ENCODE measurements at places on chromosomes 4 and X.

DNA sequence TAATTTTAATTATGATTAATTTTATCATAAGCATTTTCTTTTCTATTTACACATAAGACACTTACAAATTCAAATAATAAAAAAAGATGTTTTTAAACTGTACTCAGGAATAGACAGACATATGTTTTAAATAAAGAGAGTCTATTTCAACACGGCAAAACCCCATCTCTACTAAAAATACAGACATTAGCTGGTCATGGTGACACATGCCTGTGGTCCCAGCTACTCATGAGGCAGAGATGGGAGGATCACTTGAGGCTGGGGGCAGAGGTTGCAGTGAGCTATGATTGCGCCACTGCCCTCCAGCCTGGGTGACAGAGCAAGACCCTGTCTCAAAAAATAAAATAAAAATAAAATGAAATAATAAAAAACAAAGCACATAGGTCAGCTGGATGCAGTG is 14.8 kb downstream of the FAM9B start:
- no peak for DNase-seq

DNA sequence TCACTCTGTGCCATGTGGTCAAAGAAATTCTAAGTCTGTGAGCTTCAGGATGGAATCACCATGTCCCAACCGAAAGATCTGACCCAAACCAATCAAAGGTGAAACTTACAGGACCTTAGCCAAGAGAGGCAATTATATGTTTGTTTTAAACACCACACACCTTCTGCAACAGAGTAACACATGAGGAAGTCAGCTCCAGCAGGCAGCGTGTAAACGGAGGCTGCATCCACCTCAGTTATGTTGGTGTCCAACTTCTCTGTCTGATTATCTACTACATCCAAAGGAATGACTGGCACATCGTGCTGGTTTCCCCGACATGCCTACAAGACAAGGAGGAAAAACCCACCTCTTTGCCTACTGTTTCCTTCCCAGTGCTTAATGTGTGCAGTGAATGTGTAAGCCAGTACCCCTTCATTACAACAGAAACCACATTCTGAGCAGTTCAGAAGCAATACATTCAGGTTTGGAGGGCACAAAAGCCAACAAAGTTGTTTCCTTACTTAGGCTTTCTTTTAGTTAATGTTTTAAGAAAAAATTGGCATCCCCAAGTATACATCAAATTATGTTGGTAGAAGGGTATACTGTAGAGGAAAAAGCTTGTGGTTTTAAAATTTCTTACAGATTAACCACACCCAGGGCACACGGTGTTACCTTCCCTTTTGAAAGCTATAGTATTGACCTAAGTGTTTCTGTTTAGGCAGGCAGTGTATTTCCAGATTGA is 12.4 kb downstream of the CASP6 start:
- no peak for DNase-seq

DNA sequence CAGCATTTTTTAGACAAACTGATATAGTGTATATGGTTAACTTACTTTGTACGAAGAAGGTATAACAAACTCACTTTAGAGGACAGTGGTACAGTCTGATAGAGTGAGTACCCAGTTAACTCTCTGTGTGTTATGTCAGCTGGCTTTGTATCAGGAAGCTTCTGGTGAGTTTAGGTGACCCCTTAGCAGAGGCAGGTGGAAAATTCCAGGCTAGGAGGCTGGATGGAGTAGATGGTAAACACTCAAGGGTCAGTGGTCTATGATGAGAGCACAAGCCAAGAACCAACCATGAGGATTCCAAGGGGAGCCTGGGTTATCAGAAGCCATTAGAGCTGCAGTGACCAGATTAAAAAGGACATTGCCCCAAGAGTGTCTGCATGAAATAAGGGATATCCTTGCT is 227.3 kb upstream of the CENPE start:
- no peak for DNase-seq

- no peak for DNase-seq
Observed at GRCh38 chr4:41067369-41067768, 147.0 kb downstream of the APBB2 start.

DNA sequence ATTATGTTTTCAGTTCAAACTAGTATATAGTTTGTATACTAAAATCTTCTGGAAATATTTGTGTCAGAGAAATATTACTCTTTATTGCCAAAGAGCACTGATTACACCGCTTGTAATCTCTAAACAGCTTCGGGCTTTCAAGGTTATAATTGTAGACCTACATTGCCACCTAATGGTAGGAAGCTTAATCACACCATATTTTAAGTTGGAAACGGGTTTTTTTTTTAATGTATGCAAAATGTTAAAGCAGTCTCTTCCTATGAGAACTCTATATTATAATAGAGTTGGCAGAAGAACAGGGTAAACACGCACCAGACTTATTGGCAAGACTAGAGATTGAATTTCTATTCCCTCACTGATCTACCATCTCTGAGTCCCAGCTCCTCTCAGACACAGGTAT is 19.5 kb upstream of the NFXL1 start:
- peak; percentile 38 for DNase-seq

GRCh38 chrX:71935476-71935875 is 24.8 kb downstream of the NHSL2 start:
- DNase-seq = no peak

DNA sequence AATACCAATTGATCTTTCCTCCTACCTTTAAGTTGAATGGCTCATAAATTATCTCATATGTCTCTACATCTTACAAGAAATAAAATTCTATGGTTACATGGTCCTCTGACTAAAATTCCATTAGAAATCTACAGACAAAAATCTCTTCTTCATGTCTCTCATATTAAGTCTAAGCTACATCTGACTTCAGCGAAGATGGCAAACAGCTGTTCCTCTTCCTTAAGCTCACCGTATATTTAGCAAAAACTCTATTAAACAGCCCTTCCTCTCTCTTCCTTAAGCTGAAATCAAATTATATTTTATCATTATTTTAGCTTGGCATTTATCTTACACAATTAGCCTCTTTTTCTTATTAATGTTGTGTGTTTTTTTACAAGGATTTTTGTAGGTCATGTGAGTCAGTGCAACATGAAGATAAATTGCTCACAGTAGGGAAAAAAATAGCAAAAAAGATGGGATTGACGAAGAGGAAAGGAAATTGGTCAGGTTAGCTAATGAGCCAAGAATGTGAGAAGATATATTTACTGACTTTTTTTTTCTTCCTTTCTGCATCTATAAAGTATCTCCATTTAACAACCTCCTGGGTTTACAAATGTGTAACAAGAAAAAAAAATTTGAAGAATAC is 2412.8 kb downstream of the ARAP2 start:
- DNase-seq = no peak

DNA sequence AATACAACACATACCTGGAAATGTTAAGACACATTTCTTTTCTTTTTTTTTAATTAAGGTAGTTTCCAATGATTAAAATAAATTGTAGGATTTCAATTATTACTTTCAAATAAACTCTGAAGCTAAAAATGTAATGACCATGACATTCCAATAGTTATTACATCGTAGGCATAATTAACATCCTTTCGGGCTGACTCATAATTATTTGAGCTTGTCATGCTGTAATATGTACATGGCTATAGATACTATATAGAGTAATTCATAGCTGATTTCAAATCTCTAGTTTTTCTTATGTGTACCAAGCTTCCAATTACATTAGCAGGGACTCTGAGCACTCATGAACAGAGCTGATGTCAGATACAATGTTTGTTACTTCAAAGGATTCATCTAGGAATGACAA is 125.7 kb upstream of the GABRG1 start:
- DNase-seq = no peak

DNA sequence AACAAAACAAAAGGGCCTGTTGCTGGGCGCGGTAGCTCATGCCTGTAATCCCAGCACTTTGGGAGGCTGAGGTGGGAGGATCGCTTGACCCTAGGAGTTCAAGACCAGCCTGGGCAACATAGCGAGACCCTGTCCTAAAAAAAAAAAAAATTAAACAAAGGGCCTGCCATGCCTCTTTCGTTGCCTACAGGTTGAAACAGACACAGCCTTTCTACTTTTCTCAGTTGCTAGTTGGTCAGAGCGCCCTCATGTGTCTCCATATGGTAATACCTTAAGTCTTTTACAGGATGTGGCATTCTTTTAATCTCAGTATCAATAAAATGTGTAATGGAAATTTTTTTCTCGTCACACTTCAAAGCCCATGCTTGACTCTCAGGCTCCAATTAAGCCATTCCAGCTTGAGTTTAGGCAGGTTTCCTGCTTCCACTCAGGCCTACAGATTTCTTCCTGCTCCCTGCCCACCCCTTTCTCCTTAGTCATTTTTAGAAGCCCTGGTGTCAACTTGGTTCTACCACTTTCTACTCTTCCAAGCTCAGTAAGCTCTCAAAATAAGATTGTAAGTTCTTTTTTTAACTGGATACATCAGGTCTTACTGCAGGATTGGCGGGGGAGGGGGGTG is 4.6 kb upstream of the SOWAHD start:
- peak; percentile 85 for DNase-seq

DNA sequence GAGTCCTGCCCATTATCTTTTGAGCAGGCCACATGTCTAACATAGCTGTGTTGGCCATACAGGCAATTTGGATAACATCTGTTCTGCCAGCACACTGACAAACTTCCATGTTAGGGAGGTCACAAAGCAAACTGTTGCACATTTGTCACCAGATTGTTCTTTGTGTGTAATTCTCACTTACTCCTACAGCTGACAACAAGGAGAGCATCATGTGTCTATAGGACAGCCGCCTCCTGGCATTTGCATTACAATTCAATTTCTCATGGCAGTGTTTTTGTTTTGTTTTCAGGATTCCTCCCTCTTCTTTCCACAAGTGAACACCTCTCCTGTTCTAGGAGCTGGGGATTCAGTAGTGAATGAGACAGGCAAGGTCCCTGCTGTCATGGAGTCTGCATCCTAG is 94.3 kb upstream of the LEF1 start:
- no peak for DNase-seq

GRCh38 chrX:33434256-33435092 is 223.1 kb upstream of the DMD start:
- no peak for DNase-seq

DNA sequence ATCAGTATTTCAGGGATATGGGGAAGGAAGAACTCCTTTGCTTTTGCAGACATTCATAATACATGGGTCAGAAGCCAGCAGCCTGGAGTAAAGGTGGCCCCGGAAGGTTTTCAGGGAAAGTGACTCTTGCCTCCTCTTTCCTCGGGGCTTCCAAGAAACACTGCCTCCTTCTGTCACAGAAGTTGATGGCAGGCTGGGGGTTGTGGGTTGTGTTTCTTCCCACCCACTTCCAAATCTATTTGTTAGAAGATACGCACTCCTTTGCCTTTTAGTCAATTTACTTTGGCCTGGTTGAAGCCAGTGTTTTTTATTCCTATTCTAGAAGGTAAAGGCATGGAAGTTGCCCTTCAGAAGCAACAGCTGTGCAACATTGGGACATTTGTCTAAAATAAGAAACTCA is 19.7 kb downstream of the KIT start:
- no peak for DNase-seq

DNA sequence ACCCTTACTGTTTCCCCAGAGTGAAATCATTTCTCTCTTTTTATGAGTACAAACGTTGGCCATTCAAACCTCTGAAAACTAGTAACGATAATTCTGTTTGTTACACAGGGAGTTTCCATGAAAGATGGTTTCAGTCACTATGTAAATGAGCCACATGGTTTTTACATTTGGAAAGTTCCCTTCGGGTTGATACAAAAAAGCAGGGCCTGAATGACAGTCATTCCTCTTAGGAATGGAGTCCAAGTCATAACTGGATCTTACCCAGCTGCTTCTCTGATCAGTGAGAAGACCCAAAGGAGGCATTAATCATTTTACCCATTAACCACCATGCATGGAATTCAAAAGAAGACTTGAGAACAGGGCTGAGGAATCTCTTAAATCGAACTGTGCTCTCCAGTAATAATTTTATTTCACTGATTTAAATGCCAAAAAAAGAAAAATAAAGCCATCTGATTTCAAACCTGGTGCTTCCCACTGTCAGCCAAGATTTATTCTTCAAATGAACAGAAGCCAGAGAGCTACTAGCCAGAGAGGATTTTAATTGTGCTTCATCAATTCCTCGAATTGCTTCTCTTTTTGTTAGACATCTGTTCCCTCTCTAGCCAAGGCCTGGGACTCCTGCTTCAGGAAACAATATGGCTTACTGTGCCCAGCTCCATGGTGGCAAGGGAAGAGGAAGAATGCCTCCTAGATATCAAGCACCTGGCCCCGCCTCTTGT is 3.2 kb downstream of the SOWAHB start:
- DNase-seq = no peak

DNA sequence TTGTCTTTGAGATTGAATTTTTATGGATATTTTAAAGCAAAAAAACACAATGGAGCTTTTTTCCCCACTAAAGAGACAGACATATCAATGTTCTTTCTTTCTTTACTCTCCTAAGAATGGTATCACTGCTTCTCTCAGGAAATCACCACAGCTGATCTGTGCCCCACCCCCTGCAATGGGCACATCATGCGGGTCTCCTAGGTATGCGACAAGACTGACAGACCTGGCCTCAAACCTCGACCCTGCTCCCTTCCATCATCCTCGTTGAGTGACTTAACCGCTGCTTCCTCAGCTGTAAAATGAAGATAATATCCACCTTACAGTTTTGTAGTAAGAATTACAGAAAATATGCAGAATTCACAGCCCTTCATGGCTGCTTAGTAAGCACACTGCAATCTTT is 58.3 kb downstream of the LEF1 start:
- no peak for DNase-seq

GRCh38 chrX:125786316-125786715 is 379.8 kb downstream of the DCAF12L2 start:
- no peak for DNase-seq

DNA sequence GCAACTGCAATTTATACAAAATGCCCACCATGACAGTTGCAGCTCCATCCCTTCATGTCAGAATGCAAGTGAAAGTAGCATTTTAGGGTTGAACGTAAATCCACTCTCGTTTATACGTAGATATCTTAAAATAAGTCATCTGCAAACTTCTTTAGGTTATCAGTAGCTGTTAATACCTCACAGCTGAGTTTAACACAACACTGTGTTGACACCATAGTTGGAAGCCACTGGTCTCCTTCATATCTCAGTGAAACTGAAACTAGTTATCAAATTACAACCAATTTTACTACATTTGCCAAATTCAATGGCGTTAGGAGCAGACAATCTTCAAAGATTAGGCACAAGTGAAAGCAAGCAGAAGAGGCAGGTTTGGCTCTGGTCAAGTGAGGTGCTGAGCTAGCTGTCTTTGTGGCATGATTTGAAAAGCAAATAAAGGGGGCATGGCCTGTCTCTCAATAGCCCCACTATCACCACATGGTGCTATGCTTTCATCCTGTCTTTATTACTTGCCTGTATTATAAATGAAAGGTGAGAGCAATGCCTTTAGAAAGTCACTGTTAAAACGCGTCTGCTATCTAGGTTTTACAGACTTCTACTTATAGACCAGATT is 12.3 kb downstream of the PPP3CA start:
- DNase-seq = peak; percentile 26

Measured in T-helper 1 cell (primary cell).